ENCODE measurements at places on chromosomes 4 and X.

DNA sequence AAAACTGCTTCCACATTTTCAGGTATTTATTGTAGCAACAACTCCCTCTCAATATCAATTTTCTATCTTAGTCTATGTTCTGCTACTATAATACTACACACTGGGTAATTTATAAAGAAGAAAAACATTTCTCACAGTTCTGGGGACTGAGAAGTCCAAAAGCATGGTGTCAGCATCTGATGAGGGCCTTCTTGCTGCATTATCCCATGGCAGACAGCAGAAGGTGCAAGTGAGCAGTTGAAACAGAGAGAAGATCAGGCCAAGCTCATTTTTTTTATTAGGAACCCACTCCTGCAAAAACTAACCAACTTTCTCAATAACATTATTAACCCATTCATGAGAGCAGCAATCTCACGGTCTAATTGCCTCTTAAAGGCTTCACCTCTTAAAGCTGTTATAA, 376.0 kb downstream of the RAB28 start:
- no peak for DNase-seq

- DNase-seq = no peak
These were observed 2271.5 kb downstream of the PCDH7 start for GRCh38 chr4:32991663-32992062.

DNA sequence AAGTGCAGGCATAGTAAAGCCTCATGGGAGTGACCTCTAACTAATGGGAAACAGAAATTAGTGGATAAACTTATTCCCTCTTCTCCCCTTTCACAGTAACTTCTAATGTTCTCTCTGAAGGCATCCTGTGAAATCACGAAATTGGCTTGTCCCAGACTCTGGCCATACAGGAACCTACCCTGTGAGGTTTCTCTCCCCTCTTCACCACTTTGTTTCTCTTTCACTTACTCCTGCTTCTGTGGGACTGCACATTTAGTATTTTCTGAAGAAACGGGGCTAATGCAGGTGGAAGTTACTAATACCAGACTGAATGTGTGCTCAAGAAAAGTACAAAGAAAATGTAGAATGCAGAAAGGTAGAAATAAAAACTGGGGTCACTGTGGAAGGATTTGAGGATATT, 20.0 kb downstream of the ZNF330 start:
- DNase-seq = no peak

- DNase-seq = no peak
These were observed 15.3 kb upstream of the PDGFRA start for GRCh38 chr4:54213761-54214160.

- no peak for DNase-seq
These were observed 340.0 kb downstream of the FBXW7 start for GRCh38 chr4:152195888-152196287.

- DNase-seq = no peak
These were observed 19.0 kb downstream of the SLC2A9 start for GRCh38 chr4:10002278-10002677.

- no peak for DNase-seq
These were observed 73.7 kb upstream of the WDR44 start for GRCh38 chrX:118272242-118272641.

DNA sequence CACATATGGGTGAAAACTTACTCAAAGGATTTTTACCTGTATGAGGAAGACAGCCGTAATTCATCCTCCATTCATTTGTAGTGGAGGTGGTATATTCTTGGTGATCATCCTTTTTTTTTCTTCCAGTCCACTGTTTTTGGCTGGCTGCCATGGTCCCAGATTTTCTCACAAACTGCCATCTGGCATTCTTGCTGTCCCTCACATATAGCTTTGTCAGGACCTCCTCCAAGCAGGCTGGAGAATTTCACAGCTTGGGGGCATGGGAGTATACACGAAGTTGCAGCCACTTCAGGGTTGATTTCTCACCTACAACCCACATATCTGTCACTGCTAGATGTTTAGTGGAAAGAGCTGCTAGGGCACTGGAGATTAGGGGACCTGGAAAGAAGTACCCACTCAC, 401.0 kb downstream of the IL1RAPL1 start:
- no peak for DNase-seq

- DNase-seq = no peak
These were observed 17.6 kb downstream of the GPR174 start for GRCh38 chrX:79162076-79162475.

- no peak for DNase-seq
These were observed 150.8 kb upstream of the DIPK2B start for GRCh38 chrX:45351478-45351877.

GRCh38 chr4:74262522-74262921, 45.7 kb upstream of the EPGN start:
- DNase-seq = no peak

- DNase-seq = no peak
These were observed 261.5 kb upstream of the ADGRL3 start for GRCh38 chr4:60938621-60939020.

DNA sequence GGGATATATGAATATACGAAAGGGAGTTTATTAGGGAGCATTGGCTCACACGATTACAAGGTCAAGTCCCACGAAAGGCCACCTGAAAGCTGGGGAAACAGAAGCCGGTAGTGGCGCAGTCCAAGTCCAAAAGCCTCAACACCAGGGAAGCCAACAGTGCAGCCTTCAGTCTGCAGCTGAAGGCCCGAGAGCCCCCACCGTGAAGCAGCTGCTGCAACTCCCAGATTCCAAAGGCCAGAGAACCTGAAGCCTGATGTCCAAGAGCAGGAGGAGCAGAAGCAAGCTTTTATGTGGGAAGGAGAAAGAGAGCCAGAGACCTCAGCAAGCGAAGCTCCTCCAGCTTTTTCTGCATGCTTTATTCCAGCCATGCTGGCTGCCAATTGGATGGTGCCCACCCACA, 275.8 kb downstream of the PTTG2 start:
- no peak for DNase-seq

DNA sequence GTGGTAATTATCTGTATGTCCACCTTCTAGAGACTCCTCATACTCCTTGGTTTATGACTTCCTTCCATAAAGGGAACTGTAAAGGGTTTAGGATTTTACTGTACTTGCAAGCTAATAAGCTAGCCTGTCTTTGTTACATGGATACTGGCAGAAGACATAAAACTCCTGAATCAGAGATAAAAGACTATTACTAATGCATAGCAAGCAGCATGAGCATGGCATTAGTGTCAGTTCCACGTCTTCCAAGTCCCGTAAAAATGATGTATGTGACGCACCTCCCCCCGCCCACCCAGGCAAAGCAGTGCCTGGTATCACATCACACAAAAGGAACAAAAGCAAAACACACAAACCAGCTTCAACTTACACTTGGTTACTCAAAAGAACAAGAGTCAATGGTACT, 71.0 kb downstream of the SLC10A6 start:
- no peak for DNase-seq

DNA sequence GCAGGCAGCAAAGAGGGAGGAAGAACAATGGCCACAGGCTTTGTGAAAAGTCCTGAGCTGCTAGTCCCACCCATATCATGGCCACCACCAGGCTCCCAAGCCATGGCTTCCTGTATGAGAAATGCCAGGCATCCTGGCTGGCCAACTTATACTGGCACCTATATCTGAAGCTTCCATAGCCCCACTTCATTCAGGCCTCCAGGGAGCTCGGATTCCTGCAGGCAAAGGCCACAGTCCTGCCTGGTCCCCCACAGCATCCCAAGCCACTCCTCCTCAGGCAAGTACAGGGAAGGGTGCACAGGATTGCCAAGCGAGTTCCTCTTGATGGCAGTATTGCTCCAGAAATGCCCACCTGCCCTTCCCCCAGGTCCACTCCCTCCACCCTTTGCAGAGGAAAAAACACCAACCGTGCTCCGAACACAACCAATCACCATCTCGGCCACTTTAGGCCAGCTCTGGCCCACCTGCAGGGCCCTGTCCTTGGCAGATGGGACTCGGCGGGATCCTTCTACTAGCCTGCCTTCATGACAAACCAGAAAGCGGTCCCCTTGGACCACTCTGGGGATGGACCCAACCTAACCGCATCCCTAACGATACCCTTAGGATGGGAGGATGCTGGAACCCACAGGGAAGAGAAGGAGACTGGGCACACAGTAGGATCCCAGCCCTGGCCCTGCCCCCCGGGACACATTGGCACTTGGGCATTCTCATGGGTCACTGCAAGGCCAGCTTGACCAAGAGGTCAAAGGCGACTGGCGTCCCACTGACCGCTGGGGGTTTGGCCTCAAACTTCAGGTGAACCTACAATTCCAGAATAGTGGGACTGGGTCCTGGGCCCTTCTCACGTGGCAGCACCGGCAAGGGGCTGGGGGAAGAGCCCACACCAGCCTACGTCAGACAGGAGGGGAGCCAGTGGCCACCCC, 220.4 kb upstream of the AGTR2 start:
- no peak for DNase-seq

DNA sequence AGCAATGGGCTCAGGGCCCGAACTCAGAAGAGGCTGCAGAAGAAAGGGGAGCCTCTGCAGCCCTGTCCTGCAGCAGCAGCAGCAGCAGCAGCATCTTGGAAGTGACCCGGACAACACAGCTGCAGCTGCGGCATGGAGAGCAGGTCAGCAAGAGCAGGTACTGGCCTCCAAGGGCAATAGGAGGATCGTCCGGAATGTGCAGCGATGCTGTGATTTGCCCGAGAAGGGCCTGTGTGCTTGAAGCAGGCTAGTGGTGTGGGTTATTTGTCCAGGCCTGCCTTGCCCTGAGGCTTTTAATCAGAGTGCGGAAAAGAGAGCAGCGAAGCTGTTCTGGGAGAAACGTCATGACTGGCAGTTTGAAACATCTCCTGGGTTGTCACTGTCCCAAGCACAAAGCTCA, 126.0 kb downstream of the F11 start:
- no peak for DNase-seq

GRCh38 chrX:1316527-1316926, 20.1 kb upstream of the IL3RA start:
- no peak for DNase-seq

DNA sequence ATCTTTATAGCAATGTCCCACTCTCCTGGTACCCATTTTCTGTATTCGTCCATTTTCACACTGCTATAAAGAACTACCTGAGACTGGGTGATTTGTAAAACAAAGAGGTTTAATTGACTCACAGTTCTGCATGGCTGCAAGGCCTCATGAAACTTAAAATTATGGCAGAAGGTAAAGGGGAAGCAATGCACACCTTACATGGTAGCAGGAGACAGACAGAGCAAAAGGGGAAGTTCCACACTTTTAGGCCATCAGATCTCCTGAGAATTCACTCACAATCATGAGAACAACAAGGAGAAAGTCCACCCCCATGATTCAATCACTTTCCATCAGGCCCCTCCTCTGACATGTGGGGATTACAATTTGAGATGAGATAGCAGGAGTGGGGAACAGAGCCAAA, 49.7 kb downstream of the TMLHE start:
- DNase-seq = no peak

GRCh38 chr4:89586318-89586717, 250.6 kb downstream of the SNCA start:
- no peak for DNase-seq

GRCh38 chr4:54384563-54384962, 155.5 kb downstream of the PDGFRA start:
- no peak for DNase-seq

DNA sequence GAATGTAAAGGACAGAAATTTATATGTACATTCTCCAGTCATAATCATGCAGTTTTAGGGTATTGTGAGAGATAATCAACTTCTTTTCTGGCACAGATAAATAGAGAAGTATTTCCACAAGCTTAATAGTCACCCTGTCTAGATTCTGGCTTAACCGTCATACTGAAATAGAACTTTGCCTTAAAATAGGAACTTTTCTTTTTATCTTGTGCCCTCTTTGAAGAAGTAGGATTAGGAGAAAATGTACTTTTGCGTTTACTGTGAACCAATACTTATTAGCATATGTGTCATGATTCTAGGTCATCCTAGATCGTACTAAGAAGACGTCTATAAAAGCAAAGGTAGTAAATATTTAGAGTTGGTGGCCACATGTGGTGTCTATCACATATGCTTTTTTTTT, 95.4 kb downstream of the NFKB1 start:
- no peak for DNase-seq

- no peak for DNase-seq
These were observed 1.3 kb downstream of the MSX1 start for GRCh38 chr4:4860600-4861389.

- no peak for DNase-seq
These were observed 128.7 kb downstream of the DCLK2 start for GRCh38 chr4:150206954-150207353.

- no peak for DNase-seq
These were observed 43.8 kb upstream of the CLDN34 start for GRCh38 chrX:9923357-9923756.

DNA sequence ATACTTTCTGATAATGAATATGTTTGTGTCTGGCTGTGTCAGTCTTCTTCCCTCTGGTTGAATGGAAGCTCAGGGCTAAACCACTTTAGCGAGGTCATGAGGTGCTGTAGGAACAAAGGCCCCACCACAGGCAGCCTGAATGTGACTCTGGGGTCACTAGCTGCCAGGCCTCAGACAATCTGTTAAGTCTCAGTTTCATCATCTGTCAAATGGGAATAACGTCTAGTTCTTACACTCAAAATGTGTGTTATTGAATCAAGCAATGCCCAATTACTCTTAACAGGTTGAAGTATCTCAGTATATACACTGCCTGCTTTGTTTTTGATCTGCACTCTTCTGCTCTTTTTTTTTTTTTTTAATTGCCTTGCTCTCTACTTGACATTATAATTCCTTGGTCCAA, 148.6 kb downstream of the STK32B start:
- no peak for DNase-seq

- DNase-seq = no peak
These were observed 446.7 kb upstream of the TENM3 start for GRCh38 chr4:181796502-181796901.

- no peak for DNase-seq
These were observed 29.8 kb upstream of the EPGN start for GRCh38 chr4:74278490-74278889.

GRCh38 chr4:13219971-13220370, 264.2 kb downstream of the RAB28 start:
- DNase-seq = no peak

DNA sequence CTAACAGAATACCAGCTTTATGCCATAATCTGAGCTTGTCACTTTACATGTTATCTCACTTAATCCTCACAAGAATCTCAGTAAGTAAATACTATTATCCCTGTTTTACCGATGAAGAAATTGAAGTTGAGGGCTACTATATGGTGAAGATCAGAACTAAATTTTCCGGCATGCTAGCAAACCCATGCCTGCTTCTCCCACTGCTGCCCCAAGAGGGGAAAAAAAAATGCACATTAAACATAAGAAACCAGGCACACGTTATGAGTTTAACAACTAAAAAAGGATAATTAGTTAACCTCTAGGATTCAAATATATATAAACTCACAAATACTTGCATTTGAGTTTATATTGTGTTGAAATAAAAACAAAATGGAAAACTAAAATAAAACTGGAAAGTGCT, 10.8 kb downstream of the SLC10A7 start:
- no peak for DNase-seq

- no peak for DNase-seq
These were observed 394.3 kb upstream of the SLIT2 start for GRCh38 chr4:19857380-19857779.

All from activated CD8-positive, alpha-beta memory T cell treated with anti-CD3 and anti-CD28 coated beads for 1 hour (primary cell).